ENCODE measurements at places on chromosomes 16 and 17. TPM values are rescaled to one million over a fixed set of nuclear protein-coding genes. Genes with fewer than 3 reads are reported as not detected.

GRCh38 chr17:49963309-49963625 is 5.7 kb upstream of the DLX4 start:
- peaks cover 12% of the 10 kb centered on the region for H3K4me1 ChIP-seq
- DNase-seq: no peak
- H3K36me3 ChIP-seq: no peaks in the 10 kb centered on the region
- no peak overlapping the region for H3K4me3 ChIP-seq
- H3K27ac ChIP-seq: no peak overlapping the region

DNA sequence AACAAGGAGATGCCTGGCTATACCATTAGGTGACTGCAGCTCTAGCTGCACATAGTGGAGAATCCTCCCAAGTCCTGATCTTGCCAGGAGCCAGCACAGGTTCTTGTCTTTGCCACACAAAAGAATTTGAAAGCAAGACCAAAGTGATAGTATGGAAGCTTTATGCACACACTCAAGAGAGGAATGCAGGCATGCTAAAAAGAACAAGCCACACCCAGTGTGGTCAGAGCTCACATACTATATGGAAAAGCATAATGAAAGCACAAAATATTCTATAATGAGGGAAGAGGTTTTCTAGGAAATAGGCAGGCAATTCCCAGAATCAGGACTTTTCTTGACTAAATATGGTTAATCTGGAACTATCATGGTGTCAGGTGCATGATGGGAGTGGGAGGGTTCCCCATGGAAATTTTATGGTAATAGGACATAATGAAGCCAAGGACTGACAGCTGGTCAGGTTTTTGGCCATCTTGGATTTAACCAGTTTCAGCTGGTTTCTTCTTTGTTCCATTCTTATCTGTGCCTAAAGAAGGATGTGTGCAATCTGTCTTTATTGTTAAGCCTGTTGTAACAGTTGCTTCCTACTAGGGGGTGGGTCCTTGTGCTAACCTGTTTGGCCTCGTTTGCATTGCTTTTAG is 171.6 kb downstream of the ZNF18 start:
- no peaks in the 10 kb centered on the region for H3K36me3 ChIP-seq
- no peak overlapping the region for H3K4me3 ChIP-seq
- DNase-seq: no peak

- H3K36me3 ChIP-seq: no peaks in the 10 kb centered on the region
- H3K27me3 ChIP-seq: no peaks in the 10 kb centered on the region
- H3K4me3 ChIP-seq: no peak overlapping the region
- no peaks in the 10 kb centered on the region for H3K4me1 ChIP-seq
- no peak for DNase-seq
Measured at GRCh38 chr16:51822471-51822870, 671.4 kb upstream of the SALL1 start.

- H3K4me1 ChIP-seq: no peaks in the 10 kb centered on the region
- H3K27me3 ChIP-seq: no peaks in the 10 kb centered on the region
- no peak overlapping the region for H3K4me3 ChIP-seq
- no peak for DNase-seq
Measured at GRCh38 chr17:73582359-73582758, 61.9 kb downstream of the SDK2 start.

DNA sequence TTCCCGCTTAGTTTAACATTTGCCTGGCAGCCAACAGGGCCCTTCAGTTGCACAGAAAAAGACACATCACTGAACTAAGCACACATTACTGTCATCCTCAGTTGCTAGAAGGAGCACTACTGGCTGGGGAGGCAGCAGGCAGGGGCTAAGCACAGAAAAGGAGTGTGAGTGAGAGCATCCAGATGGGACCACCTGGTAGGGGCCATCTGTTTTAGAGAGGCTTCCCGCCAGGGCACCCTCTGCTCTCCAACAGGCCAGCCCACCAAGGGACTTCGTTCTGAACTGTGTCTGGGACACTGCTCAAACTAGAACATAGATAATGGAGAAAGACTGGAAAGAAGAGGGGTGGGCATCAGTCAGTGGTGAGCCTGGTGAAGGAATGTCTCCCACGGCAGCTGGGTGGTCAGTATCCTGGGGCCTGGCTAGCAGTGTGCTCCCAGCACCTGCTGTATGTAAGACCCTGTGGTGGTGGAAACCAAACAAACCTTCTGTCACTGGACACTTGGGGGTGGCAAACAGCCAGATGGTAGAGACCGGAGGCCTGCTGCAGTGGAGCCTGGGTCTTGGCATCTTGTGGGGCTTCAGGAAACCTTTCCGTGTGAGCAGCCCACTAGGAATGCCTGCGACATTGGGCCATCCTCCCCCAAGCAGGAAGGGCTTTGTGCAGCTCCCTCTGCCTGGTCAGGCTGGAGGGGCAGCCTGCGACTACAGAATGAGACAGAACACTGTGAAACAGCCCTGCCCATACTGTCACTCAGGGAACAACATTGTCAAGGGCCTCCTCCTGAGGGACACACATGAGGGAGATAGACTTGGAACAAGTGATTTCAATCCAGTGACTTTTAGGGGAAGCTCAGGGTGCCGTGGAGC is 12.8 kb upstream of the RANGRF start:
- H3K36me3 ChIP-seq: no peaks in the 10 kb centered on the region
- no peaks in the 10 kb centered on the region for H3K27me3 ChIP-seq
- H3K4me3 ChIP-seq: no peak overlapping the region
- H3K4me1 ChIP-seq: no peaks in the 10 kb centered on the region
- no peak overlapping the region for H3K27ac ChIP-seq
- DNase-seq: no peak

DNA sequence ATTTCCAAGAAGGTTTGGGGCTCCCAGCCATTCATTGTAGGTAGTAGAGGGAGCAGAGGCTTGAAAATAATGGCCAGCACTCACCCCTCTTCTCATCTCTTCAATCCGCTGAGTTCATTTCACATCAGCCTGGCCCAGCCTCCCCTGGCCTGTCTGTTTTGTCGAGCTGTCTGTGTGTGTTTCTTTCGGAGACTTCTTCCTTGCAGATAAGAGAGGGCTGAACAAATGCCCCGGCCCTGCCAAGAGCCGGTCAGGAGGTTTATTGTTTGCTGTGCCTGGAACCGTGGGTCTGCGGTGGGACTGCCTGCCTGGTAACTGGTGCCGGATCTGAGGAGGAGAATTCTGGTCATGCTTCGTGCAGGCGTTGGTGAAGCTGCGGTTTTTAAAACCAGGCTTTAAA is 3.4 kb downstream of the VPS4A start:
- no peaks in the 10 kb centered on the region for H3K36me3 ChIP-seq
- no peaks in the 10 kb centered on the region for H3K27me3 ChIP-seq
- peaks cover 8% of the 10 kb centered on the region for H3K4me1 ChIP-seq
- H3K4me3 ChIP-seq: no peak overlapping the region
- no peak overlapping the region for H3K27ac ChIP-seq

DNA sequence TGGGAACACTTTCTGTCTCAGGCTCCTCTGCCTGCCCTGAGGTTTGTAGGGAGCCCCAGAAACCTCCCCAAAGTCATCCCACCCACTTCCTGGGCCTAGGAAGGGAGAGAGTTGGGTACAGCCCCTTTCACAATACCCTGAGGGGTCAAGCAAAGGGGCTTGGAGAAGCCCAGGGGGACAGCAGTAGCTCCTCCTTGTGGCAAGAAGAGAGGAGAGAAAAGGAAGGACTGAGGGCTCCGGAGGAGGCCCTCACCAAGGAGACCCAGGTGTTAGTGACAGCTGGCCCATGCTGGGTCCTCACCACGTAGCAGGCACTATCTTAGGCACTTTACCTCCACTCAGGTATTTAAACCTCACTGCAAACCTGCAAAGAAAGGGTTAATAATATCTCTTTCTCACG is 112.8 kb downstream of the IRX5 start:
- H3K4me1 ChIP-seq: no peaks in the 10 kb centered on the region
- no peak overlapping the region for H3K27ac ChIP-seq
- no peak for DNase-seq
- H3K27me3 ChIP-seq: peaks cover 13% of the 10 kb centered on the region
- H3K4me3 ChIP-seq: no peak overlapping the region

DNA sequence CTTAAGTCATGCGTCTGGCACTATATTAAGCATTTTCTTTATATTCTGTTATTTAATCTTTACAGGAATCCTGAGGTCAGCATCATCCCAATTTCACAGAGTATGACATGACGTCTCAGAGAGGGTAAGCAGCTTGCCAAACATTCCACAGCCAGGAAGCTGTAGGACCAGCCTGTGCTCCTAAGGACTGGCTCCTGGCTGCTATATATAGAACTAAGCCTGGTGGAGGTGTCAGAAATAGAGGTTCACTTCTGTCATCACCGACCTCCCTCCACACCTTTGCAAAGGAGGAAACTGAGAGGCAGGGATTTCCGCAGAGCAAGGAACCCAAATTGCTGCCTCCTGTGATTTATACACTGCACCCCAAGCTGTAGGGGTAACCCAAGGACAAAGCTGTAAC is 37.9 kb upstream of the NDRG4 start:
- no peaks in the 10 kb centered on the region for H3K27me3 ChIP-seq
- H3K4me3 ChIP-seq: no peak overlapping the region
- H3K27ac ChIP-seq: peak overlapping the region; percentile 95
- no peaks in the 10 kb centered on the region for H3K36me3 ChIP-seq
- DNase-seq: no peak

DNA sequence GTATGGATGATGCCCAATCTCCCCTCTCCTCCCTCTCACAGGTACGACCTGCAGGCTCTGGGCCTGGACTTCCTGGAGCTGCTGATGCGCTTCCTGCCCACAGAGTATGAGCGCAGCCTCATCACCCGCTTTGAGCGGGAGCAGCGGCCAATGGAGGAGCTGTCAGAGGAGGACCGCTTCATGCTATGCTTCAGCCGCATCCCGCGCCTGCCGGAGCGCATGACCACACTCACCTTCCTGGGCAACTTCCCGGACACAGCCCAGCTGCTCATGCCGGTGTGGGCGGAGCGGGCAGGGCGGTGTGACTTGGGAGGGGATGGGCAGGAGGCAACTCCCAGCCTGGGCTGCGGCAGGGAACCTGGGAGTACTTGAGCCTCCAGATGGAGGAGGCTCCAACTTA is 18.1 kb downstream of the SPATA32 start:
- no peaks in the 10 kb centered on the region for H3K36me3 ChIP-seq
- no peak overlapping the region for H3K27ac ChIP-seq
- H3K27me3 ChIP-seq: no peaks in the 10 kb centered on the region
- DNase-seq: no peak

DNA sequence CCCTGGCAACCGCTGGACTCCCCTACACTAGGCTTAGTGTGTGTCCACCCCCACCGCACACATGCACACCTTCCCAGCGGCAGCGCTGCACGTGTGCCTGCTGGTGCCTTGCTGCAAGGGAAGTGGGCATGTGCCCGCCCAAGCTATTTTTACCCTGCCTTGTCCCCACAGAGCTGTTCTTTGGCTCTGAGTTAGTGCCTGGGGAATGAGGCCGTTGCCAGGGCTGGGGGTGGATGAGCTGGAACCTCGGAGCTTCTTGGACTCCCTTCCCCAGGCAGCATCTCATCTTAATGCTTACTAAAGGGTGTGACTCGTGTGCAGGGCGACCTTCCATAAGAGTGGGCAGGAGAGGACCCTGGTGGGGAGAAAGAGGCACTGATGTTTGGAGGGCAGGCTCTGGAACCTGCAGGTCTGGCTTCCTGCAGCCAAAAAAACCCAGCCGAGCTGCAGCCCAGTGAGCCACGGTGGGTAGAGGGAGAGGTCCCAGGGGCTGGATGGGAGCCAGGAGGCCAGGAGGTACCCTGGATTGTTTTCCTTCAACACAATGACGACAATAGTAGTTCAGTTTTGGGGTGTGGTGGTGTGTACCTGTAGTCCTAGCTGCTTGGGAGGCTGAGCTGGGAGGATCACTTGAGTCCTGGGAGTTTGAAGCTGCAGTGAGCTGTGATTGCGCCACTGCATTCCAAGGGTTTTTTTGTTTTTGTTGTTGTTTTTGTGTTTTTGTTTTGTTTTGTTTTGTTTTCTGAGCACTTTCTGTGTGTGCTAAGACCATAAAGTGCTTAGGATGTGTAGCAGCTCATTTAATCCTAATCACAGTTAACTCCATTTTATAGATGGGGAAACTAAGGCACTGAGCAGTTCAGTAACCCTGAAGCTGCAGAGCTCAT is 119.1 kb downstream of the RAB11FIP4 start:
- no peak overlapping the region for H3K4me3 ChIP-seq
- peak overlapping the region; percentile 76 for H3K27ac ChIP-seq
- no peaks in the 10 kb centered on the region for H3K36me3 ChIP-seq
- H3K4me1 ChIP-seq: peaks cover 46% of the 10 kb centered on the region
- DNase-seq: peak; percentile 76

GRCh38 chr17:2177235-2177811 is 122.4 kb downstream of the HIC1 start:
- peaks cover 98% of the 10 kb centered on the region for H3K4me1 ChIP-seq
- DNase-seq: no peak
- peaks cover 28% of the 10 kb centered on the region for H3K36me3 ChIP-seq
- H3K4me3 ChIP-seq: no peak overlapping the region

DNA sequence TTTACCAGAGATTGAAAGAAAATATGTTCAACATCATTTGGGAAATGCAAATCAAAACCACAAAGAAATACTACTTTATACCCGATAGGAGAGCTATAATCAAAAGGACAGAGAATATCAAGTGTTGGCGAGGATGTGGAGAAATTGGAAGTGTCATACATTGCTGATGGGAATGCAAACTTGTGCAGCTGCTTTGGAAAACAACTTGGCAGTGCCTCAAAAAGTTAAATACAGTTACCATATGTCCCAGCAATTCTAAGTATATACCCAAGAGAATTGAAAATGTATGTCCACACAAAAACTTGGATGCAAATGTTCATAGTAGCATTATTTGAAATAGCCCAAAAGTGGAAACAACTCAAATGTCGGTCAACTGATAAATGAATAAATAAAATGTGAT is 17.0 kb upstream of the TANC2 start:
- no peak overlapping the region for H3K4me3 ChIP-seq
- H3K4me1 ChIP-seq: no peaks in the 10 kb centered on the region
- H3K27me3 ChIP-seq: no peaks in the 10 kb centered on the region
- no peaks in the 10 kb centered on the region for H3K36me3 ChIP-seq
- H3K27ac ChIP-seq: no peak overlapping the region
- DNase-seq: no peak

DNA sequence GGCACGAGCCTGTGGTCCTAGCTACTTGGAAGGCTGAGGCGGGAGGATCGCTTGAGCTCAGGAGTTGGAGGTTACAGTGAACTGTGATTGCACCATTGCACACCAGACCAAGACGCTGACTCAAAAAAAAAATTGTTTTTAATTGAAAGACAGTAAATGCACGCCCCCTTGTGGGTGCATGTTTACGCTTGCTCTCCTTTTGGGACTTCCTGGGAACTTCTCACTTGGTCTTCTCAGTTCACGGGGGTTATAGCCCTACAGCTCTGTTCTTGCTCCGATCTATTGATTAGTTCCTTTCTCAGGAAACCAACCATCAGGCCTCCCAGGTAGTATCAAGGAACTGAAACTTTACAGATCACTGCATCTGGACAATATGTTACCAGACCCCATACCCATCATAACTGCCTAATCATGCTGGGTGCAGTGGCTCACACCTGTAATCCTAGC is 14.2 kb upstream of the RIPOR1 start:
- H3K27me3 ChIP-seq: no peaks in the 10 kb centered on the region
- no peaks in the 10 kb centered on the region for H3K36me3 ChIP-seq
- H3K4me3 ChIP-seq: no peak overlapping the region

SEPTIN1 gene
- polyA plus RNA-seq: 0.78 TPM

SLC16A6 gene
- 0.80 TPM for polyA plus RNA-seq

WNK4 gene
- 0.07 TPM for polyA plus RNA-seq

CD300H gene
- not detected for polyA plus RNA-seq

HEATR3 gene
- polyA plus RNA-seq: 3.8 TPM

SMPD3 gene
- polyA plus RNA-seq: 0.03 TPM

SPIRE2 gene
- 0.52 TPM for polyA plus RNA-seq

KRT16 gene
- 0.12 TPM for polyA plus RNA-seq

DNAAF8 gene
- polyA plus RNA-seq: 1.1 TPM

Measured in heart right ventricle (tissue), 16 donors.